Stimulated activated CD4-positive, alpha-beta T cell treated with anti-CD3 and anti-CD28 coated beads, Interleukin-4, amount 100 ng/mL, for 24 hours (primary cell): ENCODE measurements at places on chromosomes 13 and 19.
A peak's percentile ranks its signal among the peaks of the same experiment; 100 is the strongest.

GRCh38 chr13:21905486-21905885 lies 234.6 kb downstream of the FGF9 start:
- DNase-seq: no peak

DNA sequence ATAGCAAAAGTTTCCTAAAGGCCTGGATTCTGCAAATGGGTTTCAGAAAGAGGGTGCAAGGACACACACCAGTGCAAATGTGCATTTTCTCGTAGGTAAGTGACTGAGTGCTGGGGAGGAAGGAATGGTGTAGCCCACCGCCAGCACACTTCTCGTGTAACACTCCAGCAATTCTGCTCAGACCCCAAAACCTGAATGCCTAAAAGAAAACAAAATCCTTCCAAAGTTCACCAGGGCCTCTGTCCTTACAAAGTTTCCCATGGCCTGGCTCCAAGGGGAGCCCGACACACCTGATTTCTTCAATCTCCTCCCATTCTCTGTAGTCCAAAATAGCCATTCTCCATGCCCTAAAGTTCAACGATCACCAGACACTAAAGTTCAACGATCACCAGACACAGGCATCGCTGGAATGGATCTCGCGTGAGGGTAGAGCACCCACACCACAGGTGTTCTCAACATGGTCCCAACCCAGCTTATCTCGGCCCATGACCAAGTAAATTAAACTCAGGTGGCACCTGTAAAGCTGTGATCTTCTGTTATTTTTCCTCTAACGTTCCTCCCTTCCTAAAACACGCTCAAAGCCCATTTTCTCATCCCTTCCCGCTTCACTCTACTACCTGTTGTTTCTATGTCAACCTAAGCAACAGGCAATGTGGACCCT lies 46.0 kb downstream of the ABCC4 start:
- no peak for DNase-seq

GRCh38 chr13:99610702-99611289 lies 109.5 kb downstream of the TM9SF2 start:
- DNase-seq: no peak

DNA sequence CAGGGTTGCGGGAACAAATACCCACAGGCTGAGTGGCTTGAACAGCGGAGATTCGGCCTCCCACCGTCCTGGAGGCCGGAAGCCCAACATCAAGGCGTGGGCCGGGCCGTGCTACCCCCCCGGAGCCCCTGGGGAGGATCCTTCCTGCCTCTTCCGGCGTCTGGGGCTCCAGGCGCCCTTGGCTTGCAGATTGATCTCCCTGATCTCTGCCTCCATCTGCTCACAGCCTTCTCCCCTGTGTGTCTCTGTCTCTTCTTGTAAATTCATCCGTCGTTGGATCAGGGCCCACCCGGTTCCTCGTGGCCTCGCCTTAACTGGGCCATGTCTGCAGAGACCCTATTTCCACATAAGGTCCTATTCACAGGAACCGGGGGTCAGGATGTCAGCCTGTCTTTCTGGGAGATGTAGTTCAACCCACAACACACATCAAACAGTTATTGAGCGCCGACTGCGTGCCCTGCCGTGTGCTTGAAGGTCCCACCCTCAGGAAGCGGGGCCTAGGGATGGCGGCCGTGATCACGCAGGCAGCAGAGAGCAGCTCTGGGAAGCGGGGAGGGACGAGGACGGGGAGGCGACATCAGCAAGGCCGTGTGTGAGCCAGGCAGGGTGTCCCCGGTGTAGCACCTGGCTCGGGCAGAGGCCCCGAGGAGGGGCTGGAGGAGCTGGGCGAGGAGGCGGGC lies 21.3 kb downstream of the HCN2 start:
- peak; percentile 54 for DNase-seq

DNA sequence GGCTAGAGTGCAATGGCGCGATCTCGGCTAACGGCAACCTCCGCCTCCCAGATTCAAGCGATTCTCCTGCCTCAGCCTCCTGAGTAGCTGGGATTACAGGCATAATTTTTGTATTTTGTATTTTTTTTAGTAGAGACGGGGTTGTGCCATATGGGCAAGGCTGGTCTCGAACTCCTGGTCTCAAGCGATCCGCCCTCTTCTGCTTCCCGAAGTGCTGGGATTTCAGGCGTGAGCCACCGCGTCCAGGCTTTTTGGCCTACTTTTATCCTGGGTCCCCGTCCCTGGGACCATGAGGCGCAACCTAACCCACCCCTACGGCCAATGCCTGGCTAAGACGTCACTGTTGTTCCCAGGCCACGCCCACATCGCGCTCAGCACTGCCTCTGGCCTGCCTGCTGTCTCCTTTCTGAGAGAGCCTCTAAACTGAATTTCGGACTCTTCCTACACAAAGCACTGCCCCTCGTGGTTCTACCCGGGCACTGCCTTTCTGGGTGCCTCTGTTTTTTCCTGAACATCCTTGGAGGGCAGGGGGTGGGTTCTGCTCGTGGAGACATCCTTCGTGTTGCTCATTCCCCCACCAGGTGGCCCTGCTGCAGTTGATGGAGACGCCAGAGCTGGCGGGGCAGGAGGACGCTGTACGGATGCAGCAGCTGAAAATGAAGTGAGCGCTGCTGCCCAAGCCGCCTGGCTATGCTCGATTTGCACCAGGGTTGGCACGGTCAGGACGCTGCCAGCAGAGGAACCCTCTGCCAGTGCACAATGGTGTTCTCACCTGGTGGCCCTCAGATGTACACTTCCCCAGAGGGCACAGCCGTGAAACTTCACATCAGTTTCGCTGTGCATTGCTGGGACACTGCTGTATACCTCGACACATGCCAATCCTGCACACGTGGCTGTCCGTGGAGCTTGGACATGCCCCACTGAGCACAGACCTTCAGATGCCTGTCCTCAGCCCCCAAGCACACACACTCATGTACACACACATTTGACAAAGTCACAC lies 2.0 kb downstream of the REX1BD start:
- DNase-seq: no peak
